ENCODE measurements at places on chromosomes 4 and X. TPM values are rescaled to one million over a fixed set of nuclear protein-coding genes. Genes with fewer than 3 reads are reported as not detected.

DNA sequence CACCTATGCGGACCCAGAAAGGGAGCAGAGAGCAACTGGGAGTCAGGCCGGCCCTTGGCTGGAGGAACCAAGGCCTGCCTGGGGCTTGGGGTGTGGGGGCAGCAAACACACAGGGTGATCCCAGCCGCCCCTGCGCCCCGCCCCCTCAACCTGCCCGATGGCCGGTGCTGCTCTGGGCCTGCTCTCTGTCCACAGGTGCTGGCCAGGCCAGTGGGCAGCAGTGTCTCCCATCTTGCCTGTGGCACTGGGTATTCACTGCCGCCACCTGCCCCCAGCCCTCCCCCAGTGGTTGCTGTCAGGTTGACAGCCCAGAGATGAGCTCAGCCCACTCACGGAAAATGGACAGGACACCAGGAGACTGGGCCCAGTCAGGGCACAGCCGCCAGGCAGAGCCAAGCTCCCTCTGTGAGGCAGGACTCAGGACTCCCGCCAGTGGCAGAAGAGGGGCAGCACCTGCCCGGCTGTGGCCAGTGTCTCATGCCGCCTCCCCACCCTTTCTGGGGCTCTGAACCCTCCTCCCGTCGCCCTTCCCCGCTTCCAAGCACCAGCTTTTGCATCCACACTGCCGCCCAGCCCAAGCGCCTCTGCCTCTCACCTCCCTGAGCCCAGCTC lies 4.7 kb downstream of the NKX1-1 start:
- no peak for DNase-seq

DNA sequence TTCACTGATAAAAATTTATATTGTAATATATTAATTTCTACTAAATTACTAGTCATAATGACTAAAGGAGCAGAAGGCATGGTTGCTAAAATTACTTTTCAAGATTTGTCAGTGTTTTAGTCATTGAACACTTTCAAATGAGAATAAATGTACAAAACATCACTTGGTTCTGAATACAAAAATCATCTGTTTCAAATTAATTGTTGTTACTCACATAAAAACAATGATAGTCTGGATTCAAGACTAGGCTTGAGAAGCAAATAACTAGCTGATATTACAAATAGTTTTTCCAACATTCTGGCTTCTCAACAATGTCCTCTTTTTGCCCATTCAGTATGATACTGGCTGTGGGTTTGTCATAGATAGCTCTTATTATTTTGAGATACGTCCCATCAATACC lies 112.5 kb downstream of the ANAPC10 start:
- DNase-seq: no peak

GRCh38 chr4:177125656-177126055 lies 184.0 kb upstream of the NEIL3 start:
- DNase-seq: peak; percentile 6

DNA sequence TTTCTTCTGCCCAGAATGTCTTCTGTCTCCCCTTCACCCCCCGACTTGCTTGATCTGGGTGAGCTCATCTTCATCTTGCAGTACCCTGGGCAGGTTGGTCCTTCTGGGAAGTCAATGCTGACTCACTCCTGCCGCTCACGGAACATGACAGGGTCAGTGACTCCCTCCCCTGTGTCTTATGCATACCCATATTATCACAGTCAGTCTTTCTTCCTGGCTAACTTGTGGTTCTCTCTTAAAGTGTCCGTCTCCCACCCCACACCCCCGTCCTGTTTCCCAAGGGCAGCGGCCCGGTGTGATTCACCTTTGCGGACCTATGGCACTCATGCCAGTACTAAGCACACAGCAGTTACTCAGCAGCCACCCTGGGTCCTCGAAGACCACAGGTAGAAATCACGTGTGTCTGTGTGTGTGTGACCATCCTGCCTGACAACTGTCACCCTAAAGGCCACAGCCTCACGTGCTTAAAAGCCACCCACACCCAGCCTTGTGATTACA lies 17.7 kb downstream of the IQSEC2 start:
- peak; percentile 51 for DNase-seq

GRCh38 chrX:100698551-100698950 lies 33.4 kb downstream of the SYTL4 start:
- no peak for DNase-seq

IL13RA2 gene
- 0.23 TPM for total RNA-seq

LRIT3 gene
- total RNA-seq: 0.17 TPM

DNA sequence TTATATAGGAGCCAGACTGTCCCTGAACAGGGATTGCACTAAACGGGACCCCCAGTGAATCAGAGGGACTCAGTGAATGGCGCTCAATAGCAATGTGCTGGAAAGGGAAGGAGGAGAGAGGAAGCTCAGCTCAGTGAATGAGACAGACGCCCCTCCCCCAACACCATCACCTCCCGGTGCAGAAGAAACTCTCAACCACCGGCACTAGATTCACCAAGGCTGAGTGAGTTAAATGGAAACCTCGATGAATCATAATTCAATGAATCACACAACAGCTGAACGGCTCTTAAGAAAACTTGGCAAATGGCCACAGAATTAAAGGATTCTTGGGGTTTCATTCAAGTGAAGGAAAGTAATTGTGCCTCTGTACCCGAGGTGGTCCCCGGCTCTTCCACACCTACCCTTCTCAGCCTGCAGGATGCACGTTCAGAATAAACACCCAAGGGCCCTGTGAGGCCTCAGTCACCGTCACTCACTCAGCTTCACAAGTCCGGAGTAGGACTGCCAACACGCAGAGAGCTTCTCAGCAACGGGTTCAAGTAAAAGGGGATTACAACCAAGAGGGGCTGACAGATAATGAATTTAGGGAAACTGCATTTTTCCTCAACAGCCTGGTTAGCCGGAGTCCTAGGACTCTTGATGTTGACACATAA lies 29.3 kb downstream of the CRMP1 start:
- DNase-seq: peak; percentile 81

- DNase-seq: peak; percentile 9
Observed at GRCh38 chr4:31094474-31094873, 374.3 kb downstream of the PCDH7 start.

- DNase-seq: no peak
Observed at GRCh38 chr4:168737806-168738172, 240.9 kb downstream of the PALLD start.

ITIH6 gene
- total RNA-seq: not detected

DNA sequence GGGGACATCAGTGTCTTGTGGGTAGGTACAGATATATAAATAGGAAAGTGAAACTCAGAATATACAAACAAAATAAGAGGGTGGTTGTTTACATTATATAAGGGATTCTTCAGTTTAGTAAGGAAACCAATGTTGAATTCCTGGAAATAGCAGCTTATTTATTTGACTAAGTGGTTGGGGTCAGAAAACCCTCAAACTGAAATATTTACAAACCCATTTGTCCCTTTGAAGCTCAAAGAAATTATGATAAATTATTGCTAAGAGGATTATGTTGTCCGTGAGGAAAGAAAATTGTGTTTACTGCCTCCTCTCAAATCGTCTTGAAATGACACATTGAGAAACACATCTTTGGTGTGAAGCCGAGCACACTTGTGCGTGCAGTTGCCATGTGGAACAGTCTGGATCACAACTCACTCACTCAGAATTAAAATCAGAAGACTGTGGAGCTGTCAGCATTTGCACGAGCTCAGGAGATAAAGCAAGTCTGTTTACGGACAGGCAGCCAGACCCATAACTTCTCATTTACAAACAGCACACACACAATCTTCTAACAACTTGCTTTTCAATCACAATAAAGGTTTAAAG lies 46.8 kb upstream of the SETD7 start:
- DNase-seq: no peak

All from dermis blood vessel endothelial cell (primary cell).